ENCODE measurements at places on chromosomes 1 and 21.

DNA sequence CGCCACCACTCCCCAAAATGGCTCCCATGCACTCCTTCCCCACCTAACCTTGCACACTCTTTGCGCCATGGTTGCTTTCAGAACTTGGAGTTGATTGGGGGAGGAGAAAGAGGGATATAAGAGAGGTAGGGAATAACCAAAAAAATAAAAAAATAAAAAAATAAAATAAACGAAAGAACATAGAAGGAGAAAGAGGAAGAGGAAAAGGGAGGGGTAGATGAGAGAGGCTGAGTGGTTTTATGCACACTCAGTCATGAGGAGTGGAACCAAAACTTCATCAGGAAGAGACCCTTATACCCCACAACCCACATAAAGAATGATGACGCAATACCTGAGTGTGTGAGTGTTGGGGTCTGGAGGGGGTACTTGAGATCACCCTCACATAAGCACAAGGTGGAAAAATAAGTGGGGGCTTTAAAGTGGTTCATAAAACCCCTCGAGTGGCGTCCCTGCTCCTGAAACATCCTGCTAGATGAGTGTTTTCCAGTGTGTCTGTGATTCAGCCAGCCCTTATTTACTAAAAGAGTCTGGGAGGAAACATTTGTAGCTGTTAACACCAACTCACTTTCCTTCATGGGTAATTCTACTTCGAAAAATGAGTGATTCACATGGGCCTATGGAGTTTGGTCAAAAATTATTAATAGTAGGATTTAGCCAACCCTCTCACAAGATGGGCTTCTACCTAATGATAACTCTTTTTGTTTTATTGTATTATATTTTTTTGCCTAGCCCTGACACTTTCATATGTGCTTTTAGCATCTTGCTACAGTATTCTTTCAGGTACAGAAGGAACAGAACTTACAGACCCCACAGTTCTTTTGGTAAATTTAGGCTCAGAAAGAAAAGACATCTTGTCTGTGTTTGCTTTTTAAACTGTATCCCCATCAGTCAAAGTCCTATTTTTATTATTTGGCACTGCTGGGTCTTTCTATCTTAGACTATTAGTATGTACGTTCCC, 5.2 kb downstream of the SLAMF1 start:
- no peak for DNase-seq

GRCh38 chr1:160681066-160681890, 30.3 kb downstream of the CD48 start:
- peak; percentile 38 for DNase-seq

- DNase-seq, result no peak
These were observed 48.8 kb downstream of the WARS2 start for GRCh38 chr1:119091618-119092017.

DNA sequence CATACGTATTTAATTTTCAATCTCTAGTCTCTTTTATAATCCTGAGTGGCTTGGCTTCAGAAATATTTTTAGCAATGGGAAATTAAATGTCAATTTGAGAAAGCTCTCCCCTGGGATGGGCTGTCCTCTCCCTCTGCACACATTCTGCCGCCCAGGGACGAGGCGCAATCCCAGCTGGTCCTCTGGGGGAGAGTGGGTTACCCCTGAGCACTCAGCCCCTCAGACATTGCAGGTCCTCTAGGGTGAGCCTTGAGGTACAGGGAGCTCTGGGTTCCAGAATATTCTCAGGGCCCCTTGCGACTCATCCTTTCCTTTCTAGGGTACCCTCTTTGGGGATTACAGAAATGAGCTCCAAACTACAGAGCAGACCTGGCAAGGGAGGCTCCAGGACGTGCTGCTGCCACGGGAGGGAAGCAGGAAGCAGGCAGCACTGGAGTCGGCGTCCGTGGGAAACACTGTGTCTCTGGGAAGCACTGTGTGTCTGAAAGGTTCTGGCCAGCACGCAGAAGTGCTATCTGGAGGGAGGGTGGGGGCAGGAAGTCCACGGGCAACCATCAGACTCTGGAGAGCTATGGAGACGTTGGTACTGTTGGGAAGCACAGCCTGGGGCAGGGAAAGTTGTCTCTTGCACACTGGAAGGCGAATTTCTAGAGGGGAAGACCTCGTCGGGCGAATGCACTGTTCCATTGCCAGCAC, 343.3 kb upstream of the VAMP3 start:
- DNase-seq, result no peak

- DNase-seq, result no peak
These were observed 15.4 kb downstream of the FAM76A start for GRCh38 chr1:27741121-27741520.

DNA sequence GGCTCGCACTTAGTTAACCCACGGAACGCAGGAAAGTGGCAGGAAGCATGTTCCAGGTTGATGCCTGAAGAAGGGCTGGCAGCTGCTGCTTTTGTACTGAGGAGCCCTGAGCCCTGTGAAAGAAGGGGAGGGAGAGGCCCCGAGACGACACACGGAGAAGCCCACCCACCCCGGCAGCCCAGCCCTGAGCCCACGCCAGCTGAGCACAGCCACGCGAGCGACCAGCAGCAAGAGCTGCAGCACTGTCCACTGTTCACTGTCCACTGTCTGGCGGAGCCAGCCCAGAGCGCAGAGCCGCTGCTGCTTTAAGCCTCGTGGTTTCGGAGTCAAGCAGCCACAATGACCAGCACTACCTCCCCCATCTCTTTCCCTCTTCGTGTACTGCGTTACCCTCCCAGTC, 5.3 kb downstream of the LRRC47 start:
- no peak for DNase-seq

GRCh38 chr1:93990010-93990409, 80.8 kb upstream of the GCLM start:
- DNase-seq, result no peak

GRCh38 chr1:31776032-31776431, 11.9 kb upstream of the ADGRB2 start:
- no peak for DNase-seq

DNA sequence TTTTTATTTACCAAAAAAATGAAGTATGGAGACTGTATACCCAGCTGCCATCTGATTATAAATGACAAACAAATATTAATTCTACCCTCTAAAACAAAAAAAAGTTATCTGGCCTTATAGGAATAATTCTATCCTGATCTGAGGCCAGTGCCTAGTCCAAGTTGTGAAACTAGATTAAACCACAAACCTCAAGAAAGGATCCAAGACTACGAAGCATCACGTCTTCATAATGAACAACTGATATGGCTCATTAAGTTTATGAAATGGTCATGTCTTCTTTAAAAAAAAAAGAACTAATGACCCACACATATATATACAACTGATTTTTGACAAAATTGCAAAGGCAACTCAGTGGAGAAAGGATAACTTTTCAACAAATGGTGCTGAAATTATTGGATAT, 32.4 kb upstream of the CTTNBP2NL start:
- DNase-seq, result no peak

DNA sequence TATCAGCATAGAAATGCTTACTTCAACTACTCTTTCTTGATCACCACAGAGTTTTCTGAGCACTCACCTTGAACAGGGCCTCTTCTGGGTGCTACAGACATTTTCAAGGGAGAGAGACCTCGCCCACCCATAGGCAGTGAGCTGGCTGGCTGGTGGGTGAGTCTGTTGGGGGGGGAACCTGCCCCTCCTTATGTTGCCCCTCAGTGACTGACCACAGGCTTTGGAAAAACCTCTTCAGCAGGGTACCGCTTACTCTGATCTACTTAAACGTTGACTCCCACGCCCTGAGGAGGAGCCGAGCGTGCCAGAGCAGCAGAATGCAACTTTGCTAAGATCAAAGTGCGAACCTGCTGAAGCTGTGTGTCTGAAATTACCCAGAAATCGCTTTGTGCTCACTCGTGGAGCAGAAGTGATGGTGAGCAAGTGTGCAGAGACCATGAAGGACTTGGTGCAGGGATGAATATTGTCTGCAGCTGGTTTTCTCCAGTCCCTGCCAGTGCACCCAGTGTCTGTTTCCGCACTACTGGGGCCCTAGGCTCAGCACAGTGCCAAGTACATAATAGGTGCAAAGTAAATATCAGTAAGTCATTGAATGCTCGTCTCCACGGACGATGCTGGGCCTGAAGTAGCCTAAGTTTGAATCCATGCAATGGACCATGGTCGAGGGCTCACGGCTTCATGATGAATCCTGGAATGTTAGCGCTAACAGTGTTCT, 158.7 kb upstream of the IRF2BP2 start:
- no peak for DNase-seq

GRCh38 chr1:197771904-197772556, 3.2 kb downstream of the DENND1B start:
- DNase-seq, result no peak

DNA sequence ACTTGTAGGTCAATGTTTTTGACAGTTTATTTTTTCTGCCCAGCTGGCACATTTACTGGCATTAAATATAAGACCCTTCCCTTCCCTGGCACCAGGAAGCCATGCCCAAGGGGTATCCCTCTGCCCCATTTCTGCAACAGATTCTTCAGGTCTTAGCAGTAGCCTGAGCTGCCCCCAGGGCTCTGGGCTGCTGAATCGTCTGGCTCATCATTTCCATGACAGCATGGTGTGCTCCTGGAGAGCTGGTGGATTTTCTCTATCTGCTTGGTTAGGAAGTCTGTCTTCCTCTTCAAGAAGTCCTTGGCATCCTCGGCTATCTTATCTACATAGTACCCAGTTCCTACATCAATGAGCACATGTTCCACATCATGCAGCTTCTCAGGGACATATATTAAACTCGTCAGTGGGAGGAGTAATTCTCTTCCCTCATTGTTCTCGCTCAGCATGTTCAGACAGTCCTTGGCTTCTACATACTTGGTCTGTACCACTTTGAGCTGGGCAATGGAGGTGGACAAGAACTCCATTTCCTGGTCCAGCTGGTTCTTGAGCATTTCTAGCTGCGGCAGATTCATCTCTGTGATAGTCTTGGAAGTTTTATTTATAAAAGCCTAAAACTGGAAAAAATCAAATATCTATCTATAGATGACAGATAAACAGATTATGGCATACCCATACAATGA, 23.5 kb downstream of the MIA3 start:
- DNase-seq, result no peak

- DNase-seq, result no peak
These were observed 10.0 kb downstream of the ARMH1 start for GRCh38 chr1:44684525-44684924.

DNA sequence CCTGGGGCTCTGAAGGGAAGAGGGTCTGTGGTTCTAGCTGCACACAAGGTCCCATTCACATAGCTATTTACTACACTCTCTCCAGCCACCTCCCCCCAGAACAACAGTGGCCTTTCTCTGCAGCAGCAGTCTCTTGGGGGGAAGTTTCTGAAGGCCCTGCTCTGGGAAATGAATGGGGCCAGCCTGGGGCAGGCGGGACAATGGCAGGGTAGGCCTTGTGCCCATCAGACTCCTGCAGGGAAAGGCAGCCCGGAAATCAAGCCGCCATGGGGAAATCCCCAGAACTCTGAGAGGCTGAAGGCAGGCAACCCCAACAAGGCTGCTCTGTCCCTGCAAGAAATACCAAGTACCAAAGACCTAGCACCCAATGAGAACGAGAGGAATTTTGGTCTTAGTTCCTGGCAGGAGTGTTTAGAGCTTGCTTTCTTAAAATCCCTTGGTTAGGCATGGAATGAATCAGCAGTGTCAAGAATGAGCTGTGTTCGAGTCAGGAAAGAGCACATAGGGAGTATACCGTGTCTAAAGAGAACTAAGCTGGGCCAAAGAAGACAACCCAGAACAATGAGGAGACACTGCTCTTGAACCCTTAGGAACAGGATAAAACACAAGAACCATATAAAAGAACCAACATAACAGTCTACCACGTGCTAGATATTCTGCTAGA, 11.3 kb downstream of the ARHGEF11 start:
- DNase-seq, result no peak

DNA sequence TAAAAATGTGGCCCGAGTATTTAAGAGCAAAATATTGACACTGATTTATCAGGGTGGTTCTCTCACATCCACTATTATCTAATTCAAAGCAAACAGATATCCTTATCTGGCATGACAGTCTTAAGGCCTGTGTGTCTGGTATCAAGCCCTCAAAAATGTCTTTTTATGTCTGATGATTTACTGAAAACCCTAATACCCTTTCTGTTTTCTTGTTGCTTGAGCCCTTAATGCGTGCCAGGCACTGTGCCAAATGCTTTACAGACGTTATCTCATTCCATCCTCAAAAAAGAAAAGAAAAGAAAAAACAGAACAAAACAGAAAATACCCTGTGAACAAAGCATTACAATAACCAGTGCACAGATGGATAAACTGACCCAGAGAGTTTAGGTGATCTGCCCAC, 5.7 kb downstream of the DUSP23 start:
- no peak for DNase-seq

GRCh38 chr1:54995013-54995760, 3.5 kb upstream of the BSND start:
- DNase-seq, result no peak

GRCh38 chr1:98147280-98147679, 226.4 kb upstream of the DPYD start:
- no peak for DNase-seq

GRCh38 chr1:2170211-2170610, 24.4 kb downstream of the FAAP20 start:
- DNase-seq, result no peak

GRCh38 chr1:77405186-77405585, 123.4 kb downstream of the AK5 start:
- no peak for DNase-seq

- DNase-seq, result no peak
These were observed 255.5 kb upstream of the LRRC7 start for GRCh38 chr1:69312055-69312732.

GRCh38 chr1:52904927-52905698, 16.4 kb downstream of the ECHDC2 start:
- peak; percentile 9 for DNase-seq

DNA sequence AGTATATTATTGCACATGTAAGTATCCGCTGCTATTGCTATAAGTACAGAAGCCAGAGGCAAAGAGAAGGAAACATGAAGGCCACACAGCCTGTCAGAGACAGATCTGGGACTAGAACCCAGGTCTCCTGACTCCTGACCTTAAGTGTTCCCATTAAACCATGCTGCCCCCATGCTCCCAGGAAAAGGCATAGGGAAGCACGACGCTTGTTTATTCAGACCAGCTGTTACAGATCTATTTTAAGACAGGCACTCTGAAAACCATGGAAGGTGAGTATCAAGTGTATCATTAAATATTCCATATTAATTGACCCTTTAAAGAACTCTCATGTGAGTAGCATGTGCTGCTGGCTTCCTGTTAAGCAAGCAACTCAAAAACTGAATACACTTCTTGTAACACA, 11.4 kb downstream of the VAV3 start:
- no peak for DNase-seq

DNA sequence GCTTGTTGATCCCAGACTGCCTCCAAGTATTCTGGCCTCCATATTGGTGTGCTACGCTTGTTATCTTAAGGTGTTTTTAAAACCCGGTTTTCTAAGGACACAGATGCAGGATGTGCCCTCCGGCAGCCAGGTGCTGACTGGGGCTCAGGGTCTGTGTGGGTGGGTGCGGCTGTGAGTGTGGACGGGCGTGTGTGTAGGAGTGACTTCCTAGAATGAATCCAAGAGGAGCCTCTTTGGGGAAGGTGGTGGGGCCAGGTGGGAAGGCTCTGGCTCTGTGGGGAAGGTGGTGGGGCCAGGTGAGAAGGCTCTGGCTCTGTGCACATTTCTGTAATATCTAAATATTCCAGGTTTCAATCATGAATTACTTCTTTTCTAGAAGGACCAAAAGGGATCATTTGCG, 12.8 kb upstream of the TSPEAR start:
- DNase-seq, result no peak

Measured in HS-27A (cell line).